Adipocyte (in vitro differentiated cells): ENCODE measurements at places on chromosomes 3 and 15.

GRCh38 chr3:45760878-45761711 is 35.2 kb downstream of the SLC6A20 start:
- DNase-seq = peak; percentile 73

DNA sequence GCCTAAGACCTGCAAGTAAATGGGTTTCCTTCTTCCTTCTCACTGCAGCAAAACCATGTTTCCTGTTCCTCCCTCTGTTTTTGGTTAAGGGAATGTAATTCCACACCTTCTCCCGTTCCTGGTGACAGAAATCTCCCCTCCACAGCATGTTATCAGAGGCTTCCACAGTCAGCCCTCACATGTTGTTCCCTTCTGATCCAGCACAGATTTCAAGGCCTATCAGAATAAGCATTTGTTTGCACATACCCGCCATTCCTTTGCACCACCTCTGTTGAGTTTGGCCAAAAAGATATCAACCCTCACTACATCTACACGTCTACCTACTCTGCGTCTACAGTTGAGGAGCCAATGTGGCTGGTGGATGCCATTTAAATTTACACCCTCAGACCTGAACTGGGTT is 113.9 kb upstream of the GRM7 start:
- DNase-seq = no peak

DNA sequence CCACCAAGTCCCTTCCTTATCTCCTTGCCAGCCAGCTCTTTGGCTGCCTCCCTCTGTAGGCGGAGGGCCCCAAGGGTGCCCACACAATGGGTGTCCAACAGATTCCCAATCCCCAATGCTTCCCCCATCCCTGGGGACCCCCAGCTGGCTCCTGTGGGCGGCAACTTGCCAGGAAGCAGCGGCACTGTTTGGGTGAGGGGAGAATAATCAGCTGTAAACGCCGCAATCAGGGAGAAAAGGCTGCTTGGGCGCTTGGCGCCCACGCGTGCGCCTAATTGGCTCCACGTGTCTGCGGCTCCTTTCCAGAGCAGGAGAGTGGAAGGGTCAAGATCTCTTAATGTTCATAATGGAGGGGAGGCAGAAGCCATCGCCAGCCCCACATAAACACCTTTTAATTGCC is 67.9 kb upstream of the TMEM115 start:
- DNase-seq = no peak

GRCh38 chr15:50519740-50520425 is 26.6 kb downstream of the USP50 start:
- no peak for DNase-seq

- no peak for DNase-seq
Measured at GRCh38 chr3:119362010-119362409, 67.8 kb downstream of the ARHGAP31 start.

- no peak for DNase-seq
Measured at GRCh38 chr3:52403271-52403841, 41.5 kb downstream of the SEMA3G start.
